Activated CD8-positive, alpha-beta T cell treated with anti-CD3 and anti-CD28 coated beads for 36 hours (primary cell): ENCODE measurements at places on chromosomes 3 and 15. TPM values are rescaled to one million over a fixed set of nuclear protein-coding genes. Genes with fewer than 3 reads are reported as not detected.
A peak's percentile ranks its signal among the peaks of the same experiment; 100 is the strongest.

DNA sequence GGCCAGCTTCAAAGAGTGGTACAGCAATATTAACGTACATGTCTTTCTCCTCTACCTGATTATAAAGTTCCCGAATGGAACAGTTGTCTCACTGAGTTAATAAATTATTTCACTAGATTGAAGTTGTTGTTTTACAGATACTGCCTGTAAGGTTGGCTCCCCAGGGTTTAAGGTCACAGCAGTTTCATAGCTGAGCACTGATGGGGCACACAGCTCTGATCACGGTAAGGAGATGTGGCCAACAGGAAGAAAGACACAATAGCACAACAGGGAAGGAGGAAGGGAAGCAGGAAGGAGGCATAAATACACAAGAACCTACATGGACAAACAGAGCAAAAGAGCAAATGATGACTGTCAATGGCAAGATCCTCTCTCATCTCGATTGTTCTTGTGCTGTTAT is 215.6 kb downstream of the WNT5A start:
- no peak for DNase-seq

The CPNE9 gene
- total RNA-seq: not detected

- DNase-seq: no peak
Measured at GRCh38 chr3:173037840-173038483, 103.1 kb downstream of the SPATA16 start.

DNA sequence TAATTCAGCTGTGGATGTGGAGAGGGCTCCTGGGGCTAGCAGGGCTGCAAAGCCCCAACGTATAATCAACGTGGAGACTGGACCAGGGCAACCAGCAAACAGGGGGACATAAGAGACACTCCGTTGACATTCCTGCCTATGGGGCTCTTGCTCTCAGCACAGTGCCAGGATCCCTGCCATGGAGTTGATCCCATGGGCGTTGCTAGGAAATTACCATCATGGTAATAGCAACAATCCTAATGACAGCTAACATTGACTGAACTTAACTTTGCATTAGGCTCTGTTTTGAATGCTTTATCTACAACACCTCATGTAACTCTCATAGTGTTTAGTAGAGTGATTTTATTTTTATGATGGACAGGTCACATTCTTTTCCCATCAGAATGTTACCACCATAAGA is 16.9 kb downstream of the GASK1A start:
- DNase-seq: no peak

The ARHGAP11A gene
- 96.7 TPM for total RNA-seq

The UNC13C gene
- total RNA-seq: not detected

The ATP13A3 gene
- total RNA-seq: 110 TPM

GRCh38 chr3:185081521-185081920 is 71.3 kb downstream of the C3orf70 start:
- no peak for DNase-seq

The CEP97 gene
- total RNA-seq: 18.7 TPM

GRCh38 chr15:70152070-70152480 is 54.4 kb upstream of the TLE3 start:
- peak; percentile 26 for DNase-seq
